ENCODE measurements at places on chromosomes 5 and 9.

DNA sequence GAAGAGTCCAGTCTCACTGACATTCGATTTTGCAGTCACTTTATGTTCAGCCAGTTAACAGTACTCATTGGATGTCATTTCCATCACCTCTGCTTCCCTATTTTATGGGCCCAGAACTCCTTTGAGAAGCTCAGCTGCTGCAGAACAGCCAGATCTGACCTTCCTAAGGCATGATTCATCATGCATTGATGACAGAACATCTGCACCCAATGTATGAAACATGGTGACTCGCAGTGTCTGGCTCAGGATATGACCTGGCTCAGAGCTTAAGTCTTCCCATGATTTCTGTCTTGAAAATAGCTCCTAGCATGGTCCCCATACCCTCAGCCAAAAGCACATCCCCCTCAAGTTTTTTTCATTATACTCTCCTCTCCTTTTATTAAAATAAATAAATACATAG, 92.6 kb upstream of the TRIM32 start:
- DNase-seq: no peak

- no peak for DNase-seq
Measured at GRCh38 chr9:21778304-21778703, 24.1 kb upstream of the MTAP start.

GRCh38 chr9:77953590-77953989, 78.0 kb downstream of the GNAQ start:
- DNase-seq: no peak

GRCh38 chr9:10134266-10134665, 478.5 kb downstream of the PTPRD start:
- no peak for DNase-seq

GRCh38 chr5:180233729-180234128, 24.7 kb upstream of the RASGEF1C start:
- no peak for DNase-seq

GRCh38 chr5:39015743-39016586, 58.2 kb downstream of the RICTOR start:
- DNase-seq: no peak

GRCh38 chr5:72637058-72637457, 129.8 kb upstream of the ZNF366 start:
- DNase-seq: no peak
